ENCODE measurements at places on chromosomes 2 and 18.

GRCh38 chr2:179746981-179747380 is 114.4 kb downstream of the ZNF385B start:
- no peak for DNase-seq

DNA sequence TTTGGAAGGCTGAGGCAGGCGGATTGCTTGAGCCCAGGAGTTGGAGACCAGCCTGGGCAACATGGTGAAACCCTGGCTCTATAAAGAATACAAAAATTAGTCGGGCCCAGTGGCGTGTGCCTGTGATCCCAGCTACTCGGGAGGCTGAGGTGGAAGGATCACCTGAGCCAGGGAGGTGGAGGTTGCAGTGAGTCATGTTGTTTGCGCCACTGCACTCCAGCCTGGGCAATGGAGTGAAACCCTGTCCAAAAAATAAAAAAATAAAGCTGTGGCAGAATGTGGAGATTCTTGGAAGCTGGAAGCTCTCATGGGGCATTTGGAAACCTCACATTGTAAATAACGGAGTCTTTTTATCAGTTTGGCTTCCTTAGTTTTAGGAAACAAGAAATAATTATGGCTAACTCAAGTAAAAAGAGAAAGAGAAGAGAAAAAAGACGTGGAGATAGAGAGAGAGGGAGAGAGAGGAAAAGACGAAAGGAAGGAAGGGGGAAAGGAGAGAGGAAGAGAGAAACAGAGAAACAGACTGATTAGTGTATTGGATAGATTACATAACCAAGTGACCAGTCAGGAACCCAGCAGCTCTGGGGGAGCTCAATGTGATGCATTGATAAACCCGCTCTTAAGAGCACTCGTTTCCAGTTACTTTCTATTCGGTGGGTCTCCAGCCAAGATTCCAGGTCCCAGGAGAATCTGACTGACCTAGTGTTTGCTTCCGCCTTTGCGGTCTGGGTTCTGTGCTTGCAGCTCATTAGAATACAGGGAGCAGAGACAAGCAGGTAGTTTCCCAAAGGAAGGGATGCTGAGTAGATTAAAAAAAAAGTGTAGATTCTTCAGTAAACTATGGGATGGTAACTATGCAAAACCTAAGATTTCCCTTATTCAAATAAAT is 1.1 kb upstream of the SPAST start:
- peak; percentile 23 for DNase-seq

- peak; percentile 63 for DNase-seq
Measured at GRCh38 chr18:7590826-7591560, 23.9 kb downstream of the PTPRM start.

DNA sequence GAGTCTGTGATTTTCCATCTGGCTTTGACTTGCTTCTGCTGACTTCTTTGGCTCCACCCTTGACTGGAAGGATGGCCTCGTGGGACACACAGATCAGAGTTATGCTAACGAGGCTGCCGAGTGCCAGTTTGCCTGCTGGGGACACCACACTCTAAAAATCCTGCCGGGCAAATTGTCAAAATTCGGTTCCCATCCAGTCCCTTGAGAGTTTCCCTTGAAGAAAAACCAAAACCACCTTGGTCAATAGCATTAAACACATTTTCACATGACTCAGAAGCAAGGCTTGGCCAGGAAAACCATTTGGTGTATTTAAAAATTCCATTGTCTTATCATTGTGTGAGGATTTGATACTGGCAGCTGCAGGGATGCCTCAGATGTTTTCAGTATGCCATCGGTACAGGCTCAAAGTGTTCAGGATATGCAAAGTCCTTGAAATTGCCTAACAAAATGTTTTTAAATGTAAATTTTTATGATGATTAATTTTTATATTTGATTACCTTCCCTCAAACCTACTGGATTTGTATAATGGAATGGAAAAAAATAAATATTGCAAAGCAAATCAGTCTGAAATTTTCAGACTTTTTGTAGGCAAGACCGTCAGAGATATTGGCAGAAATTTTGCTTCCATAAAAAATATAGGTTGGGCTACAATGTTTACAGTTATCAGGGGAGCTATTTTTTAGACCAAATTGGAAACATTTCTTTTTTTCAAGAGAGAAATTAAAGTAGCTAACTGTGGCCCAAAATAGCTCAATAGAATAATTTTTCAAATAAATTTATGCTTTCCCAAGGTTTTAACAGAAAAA is 41.6 kb downstream of the KCNE4 start:
- peak; percentile 56 for DNase-seq

GRCh38 chr2:192070099-192070498 is 124.6 kb downstream of the TMEFF2 start:
- no peak for DNase-seq

DNA sequence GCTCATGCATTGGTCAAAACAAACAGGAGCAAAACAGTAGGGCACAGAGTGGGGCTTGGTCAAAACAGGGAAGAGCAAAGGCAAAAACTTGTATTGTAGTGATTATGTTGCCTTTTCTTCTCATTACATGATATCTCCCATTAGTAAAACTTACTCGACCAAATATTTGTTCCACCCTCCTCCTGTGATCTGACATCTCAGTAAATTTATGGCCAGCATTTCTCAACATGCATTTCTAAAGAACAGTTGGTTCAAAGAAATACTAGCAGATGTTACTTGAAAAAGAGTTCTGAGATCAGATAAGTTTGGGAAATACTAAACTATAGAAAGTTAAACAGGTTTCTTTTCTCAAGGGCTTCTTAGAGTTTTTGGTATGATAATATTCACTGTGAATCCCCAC is 423.1 kb downstream of the FIGN start:
- no peak for DNase-seq

DNA sequence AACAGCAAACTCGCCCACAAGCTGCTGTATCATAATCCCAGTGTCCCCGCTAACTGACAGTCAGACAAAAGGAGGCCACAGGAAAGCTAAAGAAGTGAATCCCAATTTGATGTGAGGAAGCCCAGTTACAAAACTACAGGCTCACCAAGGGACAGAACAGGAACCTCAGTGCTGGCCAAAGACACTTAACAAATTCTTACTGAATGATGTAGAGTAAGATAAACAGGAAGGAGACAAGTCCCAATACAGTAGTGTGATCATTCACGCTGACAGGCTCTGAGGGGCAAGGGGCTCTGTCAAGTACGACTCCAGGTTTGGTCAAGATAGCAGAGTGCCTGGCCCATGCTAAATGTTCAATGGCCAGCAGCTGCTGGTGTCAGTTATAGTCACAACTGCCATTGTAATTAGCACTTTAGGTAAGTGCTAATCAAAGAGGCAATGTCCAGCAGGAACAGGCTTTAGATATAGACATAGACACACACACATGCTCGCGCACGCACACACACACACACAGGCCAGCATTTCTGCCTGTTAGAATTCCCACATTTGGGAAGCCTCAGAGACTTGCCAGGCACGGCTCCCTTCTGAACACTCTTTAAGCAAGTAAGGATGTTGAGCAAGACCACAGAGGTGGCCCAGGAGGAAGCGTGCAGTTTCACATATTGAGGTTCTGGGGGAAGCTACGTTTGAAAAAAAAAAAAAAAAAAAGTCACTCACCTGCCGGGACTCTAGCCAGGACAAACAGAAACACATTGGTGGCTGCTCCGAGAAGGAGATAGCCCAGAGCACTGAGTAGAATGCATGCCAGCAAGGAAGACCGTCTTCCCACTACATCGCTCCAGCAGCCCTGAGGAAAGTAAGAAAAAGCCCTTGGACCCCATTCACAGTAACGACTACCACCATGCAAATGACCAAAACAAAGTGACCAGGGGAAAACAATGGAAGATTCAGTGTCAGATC is 35.4 kb upstream of the TMEM182 start:
- no peak for DNase-seq

DNA sequence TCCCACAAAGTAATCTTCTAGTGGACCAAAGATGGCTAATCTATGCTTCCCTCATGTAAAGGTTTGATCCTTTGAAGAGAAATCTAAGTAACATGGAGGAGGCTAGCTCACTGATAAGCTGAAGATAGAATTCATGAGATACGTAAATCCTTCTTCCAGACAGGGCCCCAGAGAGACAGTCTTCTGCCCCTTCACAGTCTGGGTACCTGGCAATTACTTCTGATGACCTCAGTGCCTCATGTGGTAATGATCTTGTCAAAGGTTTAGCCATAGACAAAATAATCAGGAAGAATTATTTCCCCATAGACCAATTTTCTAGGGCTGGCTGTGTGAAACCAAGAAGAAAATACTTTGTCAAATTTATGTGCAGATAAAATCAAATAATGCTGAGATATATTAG is 495.8 kb downstream of the METTL4 start:
- no peak for DNase-seq

DNA sequence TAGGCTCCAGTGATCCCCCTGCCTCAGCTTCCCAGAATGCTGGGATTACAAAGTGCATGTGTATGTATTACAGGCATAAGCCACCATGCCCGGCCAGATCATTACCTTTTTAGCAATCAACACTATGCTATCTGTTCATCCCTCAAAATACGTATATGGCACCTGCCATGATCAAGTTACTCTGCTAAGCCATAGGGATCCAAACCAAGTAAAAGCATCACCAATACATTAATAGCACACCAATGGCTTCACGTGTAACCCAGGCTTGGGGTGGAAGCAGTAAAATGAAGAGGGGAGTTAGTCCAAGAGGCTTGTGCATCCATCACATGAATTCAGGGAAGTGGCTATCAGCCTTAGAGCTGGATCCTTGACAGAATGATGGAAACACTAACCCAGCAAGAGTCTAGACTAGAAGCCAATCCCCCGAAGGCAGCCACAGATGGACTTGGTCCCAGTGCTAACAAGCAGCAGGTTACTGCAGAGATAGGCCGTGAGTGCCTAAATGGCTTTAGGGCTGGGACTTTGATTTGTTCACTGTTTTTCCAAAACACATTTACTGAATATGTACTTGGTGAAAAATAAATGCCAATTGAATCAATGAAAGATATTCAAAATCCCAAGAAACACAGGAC is 11.3 kb downstream of the HDLBP start:
- no peak for DNase-seq

DNA sequence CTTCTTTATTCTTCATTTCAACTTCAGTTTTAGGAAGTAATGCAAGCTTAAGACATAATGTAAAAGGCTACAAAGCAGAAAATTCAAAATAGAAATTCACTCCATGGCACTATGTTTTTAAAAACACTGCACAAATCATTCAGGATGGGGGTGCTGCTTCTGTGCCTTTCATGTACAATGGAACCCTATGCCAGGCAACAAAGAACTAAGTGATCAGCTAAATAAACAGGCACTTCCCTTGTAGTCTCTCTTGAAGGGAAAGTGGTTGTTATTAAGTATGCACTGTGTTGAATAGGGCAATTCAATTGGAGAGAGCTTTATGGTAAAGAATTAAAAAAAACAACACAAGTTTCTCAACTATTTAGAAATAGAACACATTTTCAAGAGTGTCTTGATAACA is 10.9 kb upstream of the ERBB4 start:
- DNase-seq, result no peak

DNA sequence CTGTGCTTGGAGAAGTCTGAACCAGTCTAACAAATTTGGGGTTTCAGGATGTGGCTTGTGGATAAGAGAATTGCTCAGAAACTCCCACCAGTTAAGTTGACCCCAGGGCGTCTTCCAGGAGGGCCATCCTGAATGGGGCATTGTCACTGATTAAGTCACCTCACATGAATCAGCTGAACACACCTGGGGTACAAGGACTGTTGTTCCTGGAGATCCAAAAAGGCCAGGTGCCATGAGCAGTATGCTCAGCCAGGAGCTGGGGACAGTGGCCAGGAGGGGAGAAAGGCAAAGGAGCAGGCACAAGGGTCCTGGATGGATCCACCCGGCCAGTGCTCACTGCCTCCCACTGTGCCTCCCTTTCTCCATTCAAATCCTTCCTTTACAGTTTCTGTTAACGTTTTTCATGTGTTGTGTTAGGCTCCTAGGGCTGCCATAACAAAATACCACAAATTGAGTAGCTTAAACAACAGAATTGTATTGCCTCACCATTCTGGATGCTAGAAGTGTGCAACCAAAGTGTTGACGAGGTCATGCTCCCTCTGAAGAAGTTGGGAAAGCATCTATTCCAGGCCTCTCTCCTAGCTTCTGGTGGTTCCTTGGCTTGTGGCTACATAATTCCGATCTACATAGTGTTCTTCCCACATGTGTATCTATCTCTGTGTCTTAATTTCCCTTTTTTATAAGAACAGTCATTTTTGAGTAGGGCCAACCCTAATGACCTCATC is 33.4 kb downstream of the TRABD2A start:
- DNase-seq, result no peak

DNA sequence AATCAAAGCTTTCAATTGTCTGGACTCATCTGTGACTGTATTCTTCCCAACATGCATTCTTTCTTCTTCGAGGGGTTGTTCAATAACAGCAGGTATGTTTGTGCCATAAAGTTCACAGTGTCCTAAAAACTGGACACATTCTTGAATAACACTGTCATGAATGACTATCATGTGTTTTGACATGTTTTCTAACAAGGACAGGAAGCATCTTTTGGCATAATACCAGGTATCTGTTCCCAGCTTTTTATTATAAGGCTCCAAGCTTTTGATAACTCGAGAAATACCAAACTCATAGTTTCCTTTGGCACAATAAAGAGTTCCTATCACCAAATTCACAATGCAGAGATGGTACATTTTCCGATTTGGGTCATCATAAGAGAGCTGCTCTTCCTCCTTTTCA is 224.2 kb downstream of the AGPS start:
- no peak for DNase-seq

- no peak for DNase-seq
Measured at GRCh38 chr2:239756790-239757760, 268.1 kb downstream of the NDUFA10 start.

- DNase-seq, result no peak
Measured at GRCh38 chr2:228590681-228591080, 409.2 kb upstream of the SPHKAP start.

GRCh38 chr2:207133458-207133819 is 32.3 kb downstream of the KLF7 start:
- DNase-seq, result peak; percentile 29

GRCh38 chr2:133377021-133377481 is 191.2 kb downstream of the NCKAP5 start:
- no peak for DNase-seq

DNA sequence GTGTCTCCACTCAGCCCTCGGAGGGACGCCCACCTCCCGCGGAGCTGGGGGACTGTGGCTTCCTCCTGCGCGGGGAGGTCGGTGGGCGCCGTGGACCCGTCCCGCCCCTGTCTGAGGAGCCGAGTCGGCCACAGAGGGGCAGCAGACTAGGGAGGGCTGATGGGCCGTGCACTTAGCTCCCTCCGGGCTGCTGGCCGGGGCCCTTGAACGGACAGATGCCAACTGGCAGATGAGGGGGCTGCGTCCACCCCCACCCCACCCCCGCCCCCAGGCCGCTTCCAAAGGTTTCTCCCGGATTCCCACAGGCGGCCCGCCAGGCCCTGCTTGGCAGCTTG is 10.4 kb upstream of the UBE2F start:
- no peak for DNase-seq

- DNase-seq, result peak; percentile 24
Measured at GRCh38 chr2:55431982-55432627, 12.4 kb upstream of the CCDC88A start.

Data from D341Med (cell line).